Heart right ventricle (tissue), 16 donors: ENCODE measurements at places on chromosomes 13 and 19. TPM values are rescaled to one million over a fixed set of nuclear protein-coding genes. Genes with fewer than 3 reads are reported as not detected.

- no peak for DNase-seq
These were observed 54.5 kb downstream of the SPTBN4 start for GRCh38 chr19:40521276-40521675.

COL4A1 gene
- 83.3 TPM for polyA plus RNA-seq

GRCh38 chr19:32822916-32823746 lies 46.4 kb downstream of the SLC7A9 start:
- DNase-seq: no peak

DNA sequence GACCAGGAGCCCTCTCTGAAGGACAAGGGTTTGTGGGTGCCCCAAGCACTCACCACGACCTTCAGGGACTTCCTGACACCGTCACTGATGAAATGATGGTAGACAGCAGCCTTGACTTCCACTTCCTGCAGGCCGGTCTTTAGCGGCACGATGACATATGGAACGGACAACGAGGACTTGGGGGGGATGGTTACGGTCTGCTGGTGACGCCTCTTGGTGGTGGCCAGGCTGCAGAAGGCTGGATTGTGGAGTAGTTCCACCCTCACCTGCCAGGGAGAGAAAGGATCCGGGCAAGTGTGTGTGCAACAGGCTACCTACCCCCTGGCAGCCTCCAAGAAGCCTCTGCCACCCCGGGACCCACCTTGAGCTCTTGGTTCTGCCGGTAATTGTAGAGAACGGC lies 23.2 kb downstream of the C3 start:
- no peak for DNase-seq

CEACAM19 gene
- polyA plus RNA-seq: 36.8 TPM

IL12RB1 gene
- polyA plus RNA-seq: 0.51 TPM

PSG6 gene
- polyA plus RNA-seq: not detected

DNA sequence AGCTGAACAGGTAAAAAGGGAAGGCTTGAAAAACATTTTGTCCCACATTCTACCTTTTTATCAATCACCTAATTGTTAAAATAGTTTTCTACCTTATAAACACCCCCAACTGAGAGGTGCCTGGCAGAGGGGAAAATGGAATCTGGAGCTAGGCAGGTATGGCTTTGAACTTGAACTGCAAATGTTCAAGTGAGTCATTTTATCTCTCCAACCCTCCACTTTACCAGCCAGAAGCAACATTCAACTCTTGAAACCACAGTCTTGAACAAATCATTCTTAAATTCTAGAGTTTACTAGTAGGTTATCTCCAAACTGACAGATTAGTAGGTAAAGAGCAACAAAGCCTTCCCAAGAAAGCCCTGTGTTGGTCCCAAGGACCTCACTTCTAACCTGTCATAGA lies 116.9 kb downstream of the ABCC4 start:
- no peak for DNase-seq

DNA sequence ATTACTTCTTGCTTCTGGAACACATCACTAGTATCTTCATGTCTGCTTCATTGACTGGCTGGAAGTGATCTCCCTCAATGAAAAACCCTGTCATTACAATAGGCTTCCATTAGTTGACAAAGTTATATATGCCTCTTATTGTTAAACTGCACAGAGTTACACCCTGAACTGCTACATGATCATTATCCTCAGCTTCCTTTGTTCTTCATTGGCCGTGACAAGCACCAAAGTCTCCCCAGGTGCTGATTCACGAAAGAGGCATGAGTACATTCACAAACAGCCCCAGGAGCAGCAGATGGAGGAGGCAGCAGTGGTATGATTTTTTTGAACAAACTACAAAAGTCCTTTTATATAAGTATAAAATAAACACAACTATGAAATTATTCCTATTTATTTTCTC lies 51.4 kb downstream of the VWA8 start:
- DNase-seq: no peak

- no peak for DNase-seq
These were observed 8.5 kb downstream of the CCDC8 start for GRCh38 chr19:46404753-46405468.

DNA sequence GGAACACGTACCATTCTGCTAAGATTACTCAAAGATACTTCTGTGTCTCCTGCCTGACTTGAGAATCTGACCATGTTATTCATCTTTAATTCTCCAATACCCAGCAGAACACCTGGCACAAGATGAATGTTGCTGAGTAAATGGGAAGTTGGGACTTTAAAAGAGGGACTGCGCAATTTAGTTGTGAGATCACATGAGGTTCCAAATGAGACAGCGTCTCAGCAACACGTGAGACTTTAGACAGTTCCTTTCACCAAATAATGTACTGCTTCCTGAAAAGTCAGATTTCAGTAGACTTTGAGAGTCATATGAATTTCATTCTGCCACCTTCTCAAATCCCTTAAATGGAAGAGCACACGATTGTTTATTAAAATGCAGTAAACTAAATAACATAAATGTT lies 36.7 kb downstream of the DOCK9 start:
- no peak for DNase-seq

- DNase-seq: no peak
These were observed 68.5 kb downstream of the TSC22D1 start for GRCh38 chr13:44507639-44508038.

TNPO2 gene
- polyA plus RNA-seq: 17.3 TPM

GRCh38 chr19:38308006-38308766 lies 4.1 kb downstream of the C19orf33 start:
- DNase-seq: no peak

GRCh38 chr19:30646806-30647205 lies 274.6 kb downstream of the ZNF536 start:
- no peak for DNase-seq

ADGRE3 gene
- polyA plus RNA-seq: not detected

- peak; percentile 94 for DNase-seq
These were observed at the start of gene NAA16 for GRCh38 chr13:41310963-41311405. Gene NAA16 (plus strand): TSS chr13:41311267. CDS start chr13:41311529, 262 bp downstream.

DNA sequence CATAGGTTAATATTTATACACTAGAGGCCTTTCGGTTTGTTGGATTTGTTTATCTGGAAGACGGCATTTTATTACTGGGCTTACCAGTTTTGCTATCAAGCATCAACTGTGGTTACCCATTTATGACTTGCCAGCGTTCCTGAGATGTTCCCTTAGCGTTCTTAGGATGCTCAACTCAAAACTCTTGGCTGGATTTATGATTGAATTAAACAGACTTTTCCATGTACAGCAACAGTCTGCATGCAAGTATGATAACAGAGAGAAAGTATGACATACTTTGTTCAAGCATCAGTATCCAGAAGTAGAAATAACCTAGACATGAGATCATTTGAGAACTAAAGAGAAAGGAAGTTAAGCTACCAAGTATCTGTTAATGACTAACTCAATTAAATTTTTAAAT lies 29.9 kb upstream of the RNF113B start:
- DNase-seq: no peak

- no peak for DNase-seq
These were observed 109.8 kb downstream of the EFNB2 start for GRCh38 chr13:106425661-106426060.

HSH2D gene
- 0.51 TPM for polyA plus RNA-seq

- DNase-seq: no peak
These were observed 78.1 kb upstream of the PCDH9 start for GRCh38 chr13:67308004-67308772.

DNA sequence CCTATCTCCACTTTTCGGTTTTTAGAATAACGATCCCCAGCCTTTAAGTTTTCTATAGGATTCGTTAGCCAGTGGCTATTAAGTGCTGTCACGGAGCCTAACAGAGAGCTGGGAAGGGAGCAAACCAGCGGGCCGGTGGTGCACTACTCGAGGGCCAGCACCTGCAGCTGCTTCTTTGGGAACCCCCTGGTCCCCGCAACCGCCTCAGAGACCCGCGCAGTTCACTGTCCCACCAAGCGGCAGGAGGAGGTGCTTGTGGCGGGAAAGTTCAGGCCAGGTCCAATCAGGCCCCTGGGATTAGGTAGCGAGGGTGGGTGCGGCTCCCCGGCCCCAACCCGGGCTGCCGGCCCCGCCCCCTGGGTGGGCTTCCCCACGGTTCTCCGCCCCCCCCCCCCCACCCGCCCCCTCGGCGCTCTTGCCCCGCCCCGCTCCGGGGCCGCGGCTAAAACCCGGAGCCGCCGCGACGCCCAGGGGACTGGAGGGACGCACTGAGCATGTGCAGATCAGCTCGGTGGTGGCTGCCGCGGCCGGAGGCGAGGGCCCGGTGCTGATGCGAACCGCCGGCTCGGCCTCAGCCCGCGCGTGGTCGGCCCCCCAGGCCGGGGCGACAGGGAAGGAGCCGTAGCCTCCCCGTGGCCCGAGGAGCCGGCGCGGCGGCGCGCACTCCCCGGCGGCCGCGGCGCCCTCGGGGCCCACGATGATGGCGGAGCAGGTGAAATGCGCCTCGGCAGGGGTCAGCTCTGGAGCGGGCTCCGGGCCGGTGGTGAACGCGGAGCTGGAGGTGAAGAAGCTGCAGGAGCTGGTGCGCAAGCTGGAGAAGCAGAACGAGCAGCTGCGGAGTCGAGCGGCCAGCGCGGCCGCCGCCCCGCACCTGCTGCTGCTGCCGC lies at the start of gene SLAIN1:
Gene SLAIN1, plus strand, starts transcription at position 471 of the 887 bp plus-strand sequence. Its CDS starts 227 bp downstream, at position 698.
- peak; percentile 82 for DNase-seq

DNA sequence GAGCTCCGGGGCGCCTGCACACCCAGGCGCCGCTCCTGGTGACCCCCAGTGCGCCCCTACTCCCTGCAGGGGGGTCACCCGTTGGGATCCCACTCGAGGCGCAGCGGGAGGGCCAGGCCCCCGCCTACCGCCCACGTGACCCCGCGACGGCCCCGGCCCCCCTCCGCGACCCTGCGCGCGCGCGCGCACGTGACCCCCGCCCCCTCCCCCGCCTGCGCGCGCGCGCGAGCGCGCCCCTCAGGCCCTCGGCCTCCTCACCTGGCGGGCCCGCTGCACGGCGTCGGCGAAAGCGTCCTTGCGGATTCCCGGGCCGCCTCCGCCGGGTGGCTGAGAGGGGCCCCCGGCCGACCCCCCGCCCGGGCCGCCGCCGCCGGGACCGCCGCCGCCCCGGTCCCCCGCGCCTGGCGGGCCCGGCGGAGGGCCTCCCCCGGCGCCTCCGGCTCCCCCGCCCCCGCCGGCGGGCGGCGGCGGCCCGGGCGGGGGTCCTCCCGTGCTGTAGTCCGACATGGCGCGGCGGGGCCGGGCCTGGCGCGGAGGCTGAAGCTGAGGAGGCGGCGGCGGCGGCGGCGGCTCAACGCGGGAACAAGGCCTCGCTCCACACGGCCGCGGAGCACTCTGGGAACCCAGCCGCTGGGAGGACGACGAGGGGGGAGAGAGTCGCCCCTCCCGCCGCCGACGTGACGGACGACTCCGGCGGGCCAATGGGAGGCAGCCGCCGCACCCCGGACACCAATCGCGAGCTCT lies at the start of gene KHSRP:
Gene KHSRP, minus strand, starts transcription at position 617 of the 744 bp plus-strand sequence. Its CDS starts 110 bp downstream, at position 507.
- DNase-seq: peak; percentile 34

AMH gene
- 1.0 TPM for polyA plus RNA-seq

DNA sequence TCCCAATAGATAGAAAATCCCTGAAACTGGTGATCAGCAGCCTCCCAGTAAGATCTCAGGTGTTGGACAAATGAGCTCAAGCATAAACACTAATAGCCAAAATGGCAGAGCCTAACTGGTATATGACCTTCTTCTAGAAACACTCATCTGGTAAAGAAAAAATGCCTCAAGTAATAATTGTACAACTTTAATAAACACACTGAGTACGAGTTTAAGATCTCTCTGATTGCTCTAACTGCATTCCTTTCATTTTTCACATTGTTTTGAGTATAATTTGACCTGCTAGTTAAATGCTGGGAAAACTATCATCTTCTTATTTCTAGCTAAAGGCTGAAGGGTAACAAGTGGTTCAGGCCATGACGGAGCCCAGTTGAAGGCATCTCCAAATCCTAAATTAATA lies 2009.5 kb upstream of the PCDH20 start:
- no peak for DNase-seq

ZNF112 gene
- 1.5 TPM for polyA plus RNA-seq

KIR3DL1 gene
- polyA plus RNA-seq: not detected

PEAK3 gene
- polyA plus RNA-seq: 0.22 TPM

MYO1F gene
- polyA plus RNA-seq: 2.6 TPM

DNA sequence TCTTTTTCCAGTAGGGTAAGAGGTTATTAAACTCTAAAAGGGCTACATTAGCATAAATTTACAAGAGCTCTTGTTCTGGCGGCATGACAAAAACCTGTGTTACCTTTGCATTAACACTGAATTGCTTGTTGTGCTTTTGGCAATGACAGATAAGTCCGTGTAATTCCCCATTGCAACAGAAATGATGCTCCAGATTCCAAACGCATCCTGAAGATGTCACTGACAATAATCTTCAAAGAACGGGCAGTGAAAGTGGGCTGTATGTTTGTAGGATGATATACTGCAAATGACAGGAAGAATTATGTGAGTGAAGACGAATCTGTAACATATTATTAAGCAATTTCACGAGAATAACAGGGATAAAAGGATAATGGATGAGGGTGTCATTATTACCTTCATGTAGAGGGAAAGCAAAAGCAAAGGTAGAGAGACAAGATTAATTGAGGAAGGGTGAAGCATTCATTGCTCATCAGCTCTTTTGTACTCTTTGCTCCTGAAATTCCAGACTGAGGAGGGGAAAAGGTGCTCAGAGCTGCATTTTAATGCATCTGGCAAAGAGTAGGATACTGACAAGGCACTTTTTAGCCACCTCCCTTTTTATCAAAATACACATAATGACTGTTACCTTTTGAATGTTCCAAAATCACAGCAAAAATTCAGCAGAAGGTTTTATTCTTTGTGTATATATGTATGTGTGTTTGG lies 38.5 kb upstream of the MAB21L1 start:
- DNase-seq: no peak

DNA sequence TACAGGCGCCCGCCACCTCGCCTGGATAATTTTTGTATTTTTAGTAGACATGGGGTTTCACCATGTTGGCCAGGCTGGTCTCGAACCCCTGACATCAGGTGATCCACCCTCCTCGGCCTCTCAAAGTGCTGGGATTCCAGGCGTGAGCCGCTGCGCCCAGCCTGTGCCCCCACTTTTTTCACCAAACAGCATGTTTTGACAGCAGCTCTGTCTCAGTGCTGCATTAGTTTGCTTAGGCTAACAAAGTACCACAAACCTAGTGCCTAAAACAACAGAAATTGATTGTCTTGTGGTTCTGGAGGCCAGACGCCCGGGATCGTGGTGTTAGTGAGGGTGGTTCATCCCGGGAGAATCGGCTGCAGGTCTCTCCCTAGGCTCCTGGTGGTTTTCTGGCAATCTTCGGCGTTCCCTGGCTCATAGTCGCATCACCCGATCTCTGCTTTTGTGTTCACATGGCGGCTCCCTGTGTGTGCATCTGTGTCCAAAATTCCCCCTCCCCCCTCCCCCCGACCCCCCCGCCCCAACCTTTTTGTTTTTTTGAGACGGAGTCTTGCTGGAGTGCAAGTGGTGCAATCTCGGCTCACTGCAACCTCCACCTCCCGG lies 30.0 kb downstream of the MYH14 start:
- no peak for DNase-seq

DNA sequence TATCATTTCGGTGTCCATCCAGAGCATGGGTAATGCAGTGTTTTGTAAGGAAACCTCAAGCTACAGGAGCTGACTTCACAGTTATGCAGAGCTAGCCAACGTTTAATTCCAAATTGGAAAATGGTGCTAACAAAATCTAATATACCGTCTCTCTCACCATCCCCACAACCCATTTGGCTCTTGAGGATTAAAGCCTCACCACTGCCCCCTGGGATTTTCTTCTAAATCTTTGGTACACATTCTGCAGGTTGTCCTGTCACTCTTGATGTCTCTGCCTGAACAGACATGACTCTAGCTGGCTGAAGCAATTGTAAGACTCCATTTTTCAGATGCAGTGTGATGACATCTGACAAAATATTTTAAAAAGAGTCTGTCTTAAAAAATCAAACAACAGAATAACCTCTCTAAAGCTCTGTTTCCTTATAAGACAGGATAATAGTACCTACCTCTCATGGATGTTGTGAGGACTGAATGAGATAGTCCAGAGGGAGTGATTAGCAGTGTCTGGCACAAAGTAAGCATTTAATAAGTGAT lies 451.8 kb downstream of the SUCLA2 start:
- DNase-seq: no peak
